ENCODE measurements at places on chromosomes 2 and 18.

GRCh38 chr2:132790207-132790785 lies 120.3 kb upstream of the LYPD1 start:
- no peak for ATAC-seq

GRCh38 chr18:2967357-2967756 lies 45.6 kb downstream of the LPIN2 start:
- ATAC-seq, result no peak

- no peak for ATAC-seq
These were observed 14.6 kb downstream of the ADI1 start for GRCh38 chr2:3504741-3505140.

DNA sequence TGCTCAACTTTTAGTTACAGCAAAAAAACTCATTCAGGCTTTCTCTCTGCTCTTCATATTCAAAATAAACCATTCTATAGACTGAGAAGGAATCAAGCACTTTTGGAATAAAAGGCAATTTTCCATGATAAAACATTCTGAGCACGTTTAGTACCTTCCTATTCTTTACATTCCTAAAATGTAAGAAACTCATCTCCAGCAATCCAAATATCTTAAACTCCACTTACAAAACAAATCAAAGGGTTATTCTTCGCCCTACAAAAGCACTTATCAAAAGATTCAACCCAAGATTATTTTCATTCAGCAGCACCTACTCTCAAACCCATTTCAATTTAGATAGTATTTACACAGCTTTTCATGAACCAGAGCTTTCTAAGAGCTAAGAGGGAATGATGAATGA lies 2.9 kb upstream of the LGALSL start:
- ATAC-seq, result no peak

DNA sequence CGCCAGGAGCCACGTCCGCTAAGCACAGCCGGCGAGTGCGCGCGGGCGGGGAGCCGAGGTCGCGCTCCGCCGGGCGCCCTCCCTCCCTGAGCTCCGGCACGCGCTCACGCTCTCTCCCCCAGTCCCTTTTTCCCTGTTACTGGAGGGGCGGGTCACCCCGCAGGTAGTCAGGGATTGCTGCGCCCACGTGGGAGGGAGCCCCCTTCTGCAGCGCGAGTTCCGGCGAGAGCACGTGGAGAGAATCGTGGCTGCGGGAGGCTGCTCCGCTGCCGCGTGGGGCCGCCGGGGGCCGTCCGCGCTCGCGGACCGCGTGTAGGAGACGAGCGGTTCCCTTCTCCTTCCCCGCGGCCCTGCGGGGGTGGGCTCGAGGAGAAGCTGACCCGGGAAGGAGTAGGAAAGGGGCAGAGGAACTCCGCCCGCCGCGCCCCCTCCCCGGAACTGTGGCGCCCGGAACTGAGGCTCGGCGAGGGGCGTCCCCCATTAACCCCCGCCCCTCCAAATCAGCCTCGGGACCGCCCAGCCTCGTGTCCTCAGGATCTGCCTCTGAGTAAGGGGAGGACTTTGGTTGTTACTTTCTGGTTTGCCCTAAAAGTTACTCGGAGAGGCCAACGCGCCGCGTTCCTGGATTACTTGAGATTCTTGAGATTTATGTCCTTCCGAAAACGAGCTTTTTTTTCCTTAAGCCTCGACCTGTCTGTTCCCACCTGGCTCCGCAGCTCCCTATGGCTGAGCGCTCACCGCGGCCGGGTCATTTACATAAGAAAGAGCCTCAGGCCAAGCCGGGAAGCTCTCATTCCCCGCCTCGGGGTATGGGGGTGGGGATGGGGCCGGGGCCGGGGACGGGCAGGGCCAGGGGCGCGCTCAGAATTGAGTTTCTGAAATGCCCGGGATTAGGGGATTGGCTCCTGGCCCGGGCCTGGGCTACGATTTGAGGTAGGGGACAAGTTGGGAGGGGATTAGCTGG lies 1.1 kb downstream of the HK2 start:
- no peak for ATAC-seq

DNA sequence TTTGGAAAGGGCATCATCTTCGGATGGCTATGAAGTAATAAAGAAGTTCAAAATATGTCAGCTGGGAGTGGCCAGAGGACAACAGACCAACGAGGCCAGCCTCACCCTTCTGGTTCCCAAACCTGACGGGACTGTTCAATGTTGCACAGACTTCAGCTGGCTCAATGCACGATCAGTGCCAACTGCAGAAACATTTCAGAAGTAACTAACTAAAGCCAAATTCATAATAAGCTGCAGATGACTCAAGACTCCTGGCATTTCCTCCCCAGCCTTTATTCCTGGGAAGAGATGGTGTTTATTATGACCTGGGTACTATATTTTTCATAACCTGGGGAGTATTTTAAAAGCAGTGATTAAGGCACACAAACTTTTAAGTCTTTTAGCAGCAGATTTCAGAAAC lies 3.8 kb upstream of the ATP6V1C2 start:
- ATAC-seq, result no peak

DNA sequence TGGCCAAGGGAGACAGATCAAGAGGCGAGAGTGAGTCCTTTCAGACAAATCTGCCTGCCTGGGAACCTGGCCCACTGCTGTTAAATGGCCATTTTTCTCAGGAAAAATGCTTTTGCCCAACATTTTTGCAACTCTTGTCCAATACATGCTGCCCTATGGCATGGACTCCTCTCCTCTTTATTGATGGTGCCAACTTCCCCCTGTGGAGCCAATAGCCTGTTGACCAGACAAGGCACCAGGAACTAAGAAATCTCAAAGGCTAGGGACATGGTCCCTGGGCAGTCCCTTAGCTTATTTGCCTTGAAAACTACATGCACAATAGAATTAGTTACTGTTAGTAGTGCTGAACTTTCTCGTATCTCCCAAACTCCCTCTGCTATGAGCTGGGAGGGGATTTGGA lies 91.8 kb upstream of the ACVR1C start:
- ATAC-seq, result no peak

DNA sequence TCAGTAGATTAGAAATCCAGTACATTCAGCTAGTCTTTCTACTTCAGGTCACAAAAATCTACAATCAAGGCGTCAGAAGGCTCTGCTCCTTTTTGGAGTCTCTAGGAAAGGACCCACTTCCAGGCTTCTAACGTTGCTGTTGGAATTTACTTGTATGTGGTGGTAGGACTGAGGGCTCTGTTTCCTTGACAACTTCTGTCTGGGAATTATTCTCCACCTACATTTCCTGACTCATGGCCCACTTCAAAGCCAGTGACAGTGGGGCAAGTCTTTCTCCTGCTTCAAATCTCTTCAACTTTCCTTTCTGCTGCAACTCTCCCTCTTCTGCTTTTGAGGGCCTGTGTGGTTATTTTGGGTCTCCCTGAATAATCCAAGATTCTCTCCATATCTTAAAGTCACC lies 10.4 kb upstream of the TMX3 start:
- ATAC-seq, result no peak
